ENCODE measurements at places on chromosomes 2 and 18. TPM values are rescaled to one million over a fixed set of nuclear protein-coding genes. Genes with fewer than 3 reads are reported as not detected.

Gene ABCG8
- not detected for total RNA-seq

Gene PLB1
- 4.5 TPM for total RNA-seq

Gene FBXO36
- 3.8 TPM for total RNA-seq

Gene RAD51AP2
- total RNA-seq, result not detected

Gene LRP2
- total RNA-seq, result 0.13 TPM

Gene RNF125
- not detected for total RNA-seq

Gene GREB1
- not detected for total RNA-seq

Gene CCDC178
- not detected for total RNA-seq

DNA sequence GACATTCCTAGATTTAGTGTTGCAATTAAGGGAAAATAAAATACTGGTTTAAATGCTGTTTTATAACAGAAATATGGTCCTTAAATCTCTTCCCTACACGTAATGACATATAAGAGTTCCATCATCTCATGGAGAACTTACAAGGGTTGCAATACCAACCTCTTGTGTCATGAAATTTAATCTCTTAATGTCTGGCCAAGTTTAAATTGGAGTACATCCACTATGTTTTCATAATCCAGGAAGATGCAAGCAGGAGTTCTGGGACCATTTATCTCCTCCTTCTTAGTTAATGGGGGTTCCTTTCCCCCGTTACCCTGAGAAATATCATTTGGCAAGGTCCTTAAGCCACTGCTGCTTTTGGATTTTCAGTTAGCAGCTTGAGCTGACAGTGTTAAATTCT, 126.0 kb upstream of the ACVR2A start:
- no peak overlapping the region for H3K4me3 ChIP-seq
- H3K27ac ChIP-seq, result no peak overlapping the region
- H3K27me3 ChIP-seq, result no peaks in the 10 kb centered on the region

DNA sequence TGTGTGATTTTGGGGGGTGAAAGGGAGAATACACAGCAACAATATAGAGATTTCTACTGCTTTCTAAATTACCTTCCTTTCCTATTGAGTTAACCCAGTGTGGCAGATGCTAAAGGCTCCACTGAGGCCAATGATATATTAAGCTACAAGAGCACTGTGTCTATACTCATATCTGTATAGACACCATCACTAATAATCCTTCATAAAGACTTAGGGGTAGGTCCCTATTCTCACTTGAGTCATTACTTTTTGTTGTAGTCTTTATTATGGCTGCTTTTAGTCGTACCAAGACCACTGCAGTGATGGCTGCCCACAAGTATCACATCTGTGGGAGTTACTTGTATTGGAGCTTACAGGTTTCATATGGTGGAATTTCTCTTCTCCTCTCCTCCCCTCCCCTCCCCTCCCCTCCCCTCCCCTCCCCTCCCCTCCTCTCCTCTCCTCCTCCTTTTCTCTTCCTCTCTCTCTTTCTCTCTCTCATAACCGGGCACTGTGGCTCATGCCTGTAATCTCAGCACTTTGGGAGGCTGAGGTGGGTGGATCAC, 637.6 kb downstream of the ADCYAP1 start:
- H3K4me1 ChIP-seq, result no peaks in the 10 kb centered on the region
- no peak overlapping the region for H3K27ac ChIP-seq
- H3K27me3 ChIP-seq, result no peaks in the 10 kb centered on the region
- H3K36me3 ChIP-seq, result no peaks in the 10 kb centered on the region
- H3K4me3 ChIP-seq, result no peak overlapping the region

- H3K36me3 ChIP-seq, result no peaks in the 10 kb centered on the region
- no peak overlapping the region for H3K4me3 ChIP-seq
- no peaks in the 10 kb centered on the region for H3K27me3 ChIP-seq
- H3K27ac ChIP-seq, result no peak overlapping the region
- H3K4me1 ChIP-seq, result no peaks in the 10 kb centered on the region
- DNase-seq, result no peak
Observed at GRCh38 chr2:100113990-100114433, 28.4 kb downstream of the AFF3 start.

DNA sequence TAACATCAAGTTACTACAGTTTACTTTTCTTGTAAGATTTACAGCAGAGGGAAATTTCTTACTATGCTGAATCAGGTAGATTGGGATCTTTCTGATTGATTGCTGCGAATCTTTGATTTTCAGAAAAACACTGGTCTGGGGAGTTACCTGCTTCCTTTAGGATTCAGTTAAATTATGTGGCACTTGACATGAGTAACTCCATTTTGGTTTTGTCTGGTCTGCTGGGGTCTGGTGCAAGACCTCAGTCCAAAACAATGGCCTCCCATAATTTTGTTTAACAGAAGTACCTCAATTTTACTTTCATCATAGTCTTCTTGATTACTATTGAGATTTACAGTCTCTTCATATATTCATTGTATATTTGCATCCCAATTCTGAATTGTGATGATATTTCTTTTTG, 775.5 kb downstream of the TRIB2 start:
- H3K4me3 ChIP-seq, result no peak overlapping the region
- DNase-seq, result no peak
- no peaks in the 10 kb centered on the region for H3K36me3 ChIP-seq
- H3K27ac ChIP-seq, result no peak overlapping the region
- no peaks in the 10 kb centered on the region for H3K4me1 ChIP-seq

DNA sequence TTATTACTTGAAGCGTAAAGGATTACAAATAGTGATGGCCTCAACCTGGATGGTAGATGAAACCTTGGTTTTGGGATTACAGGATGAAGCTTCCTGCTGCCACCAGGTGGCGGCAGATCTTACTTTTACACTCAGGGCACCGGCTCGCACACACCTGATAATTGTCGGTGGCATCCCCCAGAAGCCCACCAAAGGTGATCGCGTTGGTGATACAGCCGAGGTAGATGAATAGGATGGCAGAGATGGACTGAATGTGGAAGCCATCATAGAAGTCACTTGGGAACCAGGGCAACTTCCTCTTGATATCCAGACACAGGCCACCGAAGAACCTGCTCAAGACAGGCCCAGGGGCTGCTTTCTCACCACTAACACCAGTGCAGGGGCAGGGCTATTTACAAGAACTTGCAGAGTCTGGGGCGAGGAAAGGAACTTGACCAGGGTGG, 51.8 kb downstream of the MTHFD2 start:
- DNase-seq, result peak; percentile 16
- H3K4me3 ChIP-seq, result no peak overlapping the region
- no peak overlapping the region for H3K27ac ChIP-seq
- H3K4me1 ChIP-seq, result no peaks in the 10 kb centered on the region
- H3K27me3 ChIP-seq, result no peaks in the 10 kb centered on the region

DNA sequence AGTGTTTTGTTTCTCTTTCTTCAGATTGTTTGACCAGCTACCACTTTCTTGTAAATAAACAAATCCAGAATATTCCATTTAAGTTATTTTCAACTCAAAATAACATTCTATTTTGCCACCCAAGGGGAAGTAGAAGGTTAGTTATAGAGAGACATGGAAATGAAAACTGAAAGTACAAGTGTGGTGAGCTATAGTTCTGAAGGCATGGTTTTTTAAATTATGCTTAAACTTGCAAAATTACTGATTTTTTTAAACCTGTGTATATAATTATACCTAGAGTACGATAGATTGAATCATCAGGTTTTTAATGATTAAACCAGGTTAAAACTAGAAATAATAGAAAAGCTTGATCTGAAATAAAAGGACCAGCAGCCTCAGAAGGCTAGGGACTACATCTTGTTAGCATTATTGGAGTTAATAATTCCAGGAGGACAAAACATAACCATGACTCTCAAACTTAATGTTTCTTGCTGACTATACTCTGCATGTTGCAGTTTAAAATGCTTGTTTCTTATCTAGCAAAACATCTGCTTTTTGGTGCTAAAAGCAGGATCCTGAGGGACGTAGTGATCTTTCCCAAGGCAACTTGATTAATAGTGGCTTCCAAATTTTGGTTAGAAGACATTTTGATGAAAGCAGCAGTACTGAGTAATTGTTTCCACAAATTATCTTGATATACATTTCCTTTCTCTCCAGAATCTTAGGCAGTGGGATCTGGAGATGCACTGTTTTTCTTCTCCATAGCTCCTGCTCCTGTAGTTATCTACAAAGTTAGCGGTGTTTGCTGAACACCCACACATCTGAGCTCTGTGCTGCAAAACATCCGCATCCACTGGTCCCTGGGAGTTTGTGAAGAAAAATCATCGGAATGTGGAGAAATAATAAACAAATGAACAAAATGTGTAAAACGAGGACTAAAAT, 327.2 kb upstream of the PKDCC start:
- H3K27me3 ChIP-seq, result no peaks in the 10 kb centered on the region
- H3K4me1 ChIP-seq, result peaks cover 20% of the 10 kb centered on the region
- H3K4me3 ChIP-seq, result 0 out of 2 replicates have a peak overlapping the region, but pooled peaks have one; percentile 1
- no peaks in the 10 kb centered on the region for H3K36me3 ChIP-seq

GRCh38 chr2:118939994-118940393, 2.0 kb upstream of the MARCO start:
- H3K27ac ChIP-seq, result no peak overlapping the region
- H3K36me3 ChIP-seq, result no peaks in the 10 kb centered on the region
- no peaks in the 10 kb centered on the region for H3K4me1 ChIP-seq
- H3K27me3 ChIP-seq, result peaks cover 4% of the 10 kb centered on the region

DNA sequence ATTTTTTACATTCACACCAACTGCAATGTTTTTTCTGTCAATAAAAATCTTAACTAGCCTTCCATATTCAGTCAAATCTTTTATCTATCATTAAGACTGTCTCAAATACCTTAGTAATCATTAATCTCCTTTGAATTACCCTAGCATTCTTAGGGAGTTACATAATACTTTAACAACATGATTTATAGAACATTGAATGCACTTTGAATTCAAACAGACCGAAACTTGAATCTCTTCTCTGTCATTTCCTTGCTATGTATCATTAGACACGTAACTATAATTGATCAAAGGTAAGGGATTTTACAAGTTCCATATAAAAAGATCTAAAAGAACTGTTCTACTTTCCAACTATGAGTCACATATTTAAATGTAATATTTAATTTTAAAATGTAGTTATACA, 330.9 kb downstream of the RIT2 start:
- DNase-seq, result no peak
- 0 out of 2 replicates have a peak, but pooled peaks cover 2% of the 10 kb centered on the region for H3K27me3 ChIP-seq
- no peaks in the 10 kb centered on the region for H3K4me1 ChIP-seq
- H3K27ac ChIP-seq, result no peak overlapping the region
- H3K36me3 ChIP-seq, result no peaks in the 10 kb centered on the region
- H3K4me3 ChIP-seq, result no peak overlapping the region

DNA sequence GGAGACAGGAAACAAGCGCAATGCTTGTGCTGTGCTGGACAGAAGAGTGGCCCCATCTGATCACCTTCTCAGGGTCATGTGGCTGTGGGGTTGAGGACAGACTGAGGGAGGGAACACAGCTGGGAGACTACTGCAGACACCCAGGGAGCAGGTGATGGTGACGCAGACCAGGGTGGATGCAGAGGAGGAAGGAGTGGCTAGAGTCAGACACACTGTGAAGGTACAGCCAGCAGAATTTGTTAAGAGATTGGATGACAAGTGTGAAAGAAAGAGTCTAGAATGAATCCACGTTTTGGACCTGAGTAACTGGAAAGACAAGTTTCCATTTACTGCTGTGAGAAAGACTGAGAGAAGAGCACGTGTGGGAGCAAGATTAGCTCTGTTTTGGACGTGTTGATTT, 15.9 kb upstream of the POMC start:
- no peaks in the 10 kb centered on the region for H3K4me1 ChIP-seq
- no peaks in the 10 kb centered on the region for H3K36me3 ChIP-seq
- no peak for DNase-seq
